ENCODE measurements at places on chromosomes 13 and 19.

DNA sequence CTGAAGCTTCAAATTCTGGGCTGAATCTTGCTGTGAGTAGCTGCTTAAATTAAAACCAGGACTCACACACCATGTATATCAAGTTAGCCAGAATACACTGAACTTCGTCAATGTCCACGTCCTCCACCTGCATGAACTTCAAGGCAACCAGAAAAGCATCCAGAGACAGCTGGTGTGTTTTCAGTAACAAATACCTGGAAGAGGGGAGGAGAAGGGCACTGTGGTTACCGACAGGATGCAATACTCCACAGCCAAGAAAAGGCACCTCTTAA is 20.4 kb downstream of the PROZ start:
- DNase-seq, result no peak

DNA sequence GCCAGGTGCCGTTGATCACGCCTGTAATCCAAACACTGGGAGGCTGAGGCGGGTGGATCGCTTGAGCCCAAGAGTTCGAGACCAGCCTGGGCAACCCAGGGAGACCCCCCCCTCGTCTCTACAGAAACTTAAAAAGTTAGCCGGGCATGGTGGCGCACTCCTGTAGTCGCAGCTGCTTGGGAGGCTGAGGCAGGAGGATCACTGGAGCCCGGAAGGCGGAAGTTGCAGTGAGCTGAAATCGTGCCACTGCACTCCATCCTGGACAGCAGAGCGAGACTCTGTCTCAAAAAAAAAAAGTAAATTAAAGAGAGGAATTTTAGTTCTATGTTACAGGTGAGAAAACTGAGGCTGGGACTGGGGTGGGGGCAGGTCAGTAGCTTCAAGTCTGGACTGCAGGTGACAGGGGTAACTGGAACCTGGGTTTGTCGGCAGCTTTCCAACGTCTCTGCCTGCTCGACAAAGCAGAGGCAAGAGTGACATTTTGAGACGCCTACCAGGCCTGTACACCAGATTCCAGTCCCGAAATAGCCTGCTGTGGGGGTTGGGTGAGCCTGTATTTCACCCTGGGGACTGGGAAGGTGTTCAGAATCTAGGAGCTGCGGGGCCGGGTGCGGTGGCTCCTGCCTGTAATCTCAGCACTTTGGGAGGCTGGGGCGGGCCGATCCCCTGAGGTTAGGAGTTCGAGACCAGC is 1.2 kb downstream of the SELENOW start:
- DNase-seq, result no peak

- peak; percentile 90 for DNase-seq
Observed at GRCh38 chr19:13839130-13839937, 37.6 kb upstream of the NANOS3 start.

- DNase-seq, result no peak
Observed at GRCh38 chr13:51601601-51602565, 17.6 kb downstream of the WDFY2 start.
